Effector memory CD4-positive, alpha-beta T cell (primary cell): ENCODE measurements at places on chromosomes 4 and X.

DNA sequence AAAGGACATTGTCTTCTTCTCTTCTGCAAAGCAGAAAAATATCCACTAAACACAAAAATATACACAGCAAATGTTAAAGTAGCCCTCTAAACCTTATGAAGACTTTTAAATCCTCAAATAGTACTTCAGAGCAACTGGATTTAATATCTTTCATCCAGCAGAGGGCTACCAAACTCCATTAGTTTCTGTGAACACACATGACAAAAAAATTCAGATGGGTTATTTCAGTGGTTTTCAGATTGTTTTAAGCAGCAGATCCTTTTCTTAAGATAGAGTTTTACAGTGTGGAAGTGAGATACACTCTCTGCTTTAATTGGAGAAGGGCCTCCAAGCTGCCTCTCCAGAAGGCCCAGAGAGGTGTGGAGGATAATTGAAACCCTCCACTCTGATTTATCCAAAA is 56.7 kb downstream of the ANK2 start:
- no peak for DNase-seq

DNA sequence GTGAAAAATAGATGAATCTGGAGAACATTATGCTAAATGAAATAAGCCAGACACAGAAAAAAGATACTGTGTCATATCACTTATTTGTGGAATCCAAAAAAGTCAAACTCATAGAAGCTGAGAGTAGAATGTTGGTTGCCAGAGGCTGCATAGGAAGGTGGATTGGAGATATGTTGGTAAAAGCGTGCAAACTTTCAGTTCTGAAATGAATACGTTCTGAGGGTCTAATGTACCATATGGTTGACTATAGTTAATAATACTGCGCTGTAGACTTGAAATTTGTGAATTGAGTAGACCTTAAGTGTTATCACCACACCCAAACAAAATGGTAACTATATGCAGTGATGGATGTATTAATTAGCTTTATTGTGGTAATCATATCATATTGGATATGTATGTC is 45.0 kb upstream of the UPRT start:
- DNase-seq: no peak

GRCh38 chr4:149676076-149676475 is 139.6 kb downstream of the IQCM start:
- DNase-seq: no peak

GRCh38 chr4:21728304-21728703 is 220.3 kb downstream of the KCNIP4 start:
- no peak for DNase-seq

DNA sequence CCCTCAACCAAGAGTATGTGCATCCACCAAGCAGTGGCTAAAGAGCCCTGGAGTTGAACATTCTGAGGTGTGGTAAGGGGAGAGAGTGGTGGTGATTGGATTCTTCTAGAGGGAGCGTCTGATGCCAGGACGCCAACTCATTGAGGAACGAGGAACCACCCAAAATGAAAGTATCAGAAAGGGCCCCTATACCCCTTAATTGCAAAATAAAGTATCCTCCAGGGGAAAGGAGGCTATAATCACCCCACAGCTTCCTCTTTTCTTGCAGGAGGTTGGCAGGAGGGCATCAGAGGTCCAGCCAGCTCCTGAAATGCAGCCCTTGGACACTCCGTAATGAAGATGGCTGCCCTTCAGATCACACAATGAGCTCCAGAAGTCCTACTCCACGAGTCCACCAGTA is 5.3 kb upstream of the KIAA1210 start:
- DNase-seq: no peak

DNA sequence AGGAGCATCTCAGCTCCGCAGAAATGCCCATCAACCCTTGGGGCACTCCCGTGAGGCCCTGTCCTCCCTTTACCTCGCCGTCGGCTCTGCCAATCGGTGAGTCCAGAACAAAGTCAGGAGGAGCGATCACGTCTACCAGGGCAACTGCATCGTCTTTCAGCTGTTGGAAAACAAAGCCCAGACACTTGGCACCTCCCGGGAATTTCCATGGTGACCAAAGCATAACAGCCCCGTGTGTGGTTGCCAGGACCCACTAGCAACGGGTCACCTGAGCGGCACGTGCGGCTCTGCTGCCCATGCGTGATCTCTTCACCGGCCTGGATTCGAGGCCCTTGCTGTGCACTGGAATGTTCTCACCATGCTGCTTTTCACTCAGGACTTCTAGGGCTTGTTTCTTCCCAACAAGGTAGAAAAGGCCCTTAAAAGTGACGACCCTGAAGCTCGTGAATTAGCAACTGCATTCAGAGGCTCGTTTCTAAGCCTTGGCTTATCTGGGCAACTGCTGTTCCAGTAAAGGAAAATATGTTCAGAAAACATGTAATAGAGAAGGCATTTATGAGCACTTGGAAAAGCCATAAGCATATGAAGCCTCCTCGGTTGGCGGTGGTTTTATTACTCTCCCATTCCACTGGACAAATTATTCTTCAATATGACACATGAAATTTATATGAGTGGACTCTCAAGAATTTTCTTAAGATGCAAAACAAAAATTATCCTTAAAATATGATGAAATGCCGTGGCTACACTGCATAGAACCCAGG is 69.5 kb downstream of the ACOX3 start:
- no peak for DNase-seq

DNA sequence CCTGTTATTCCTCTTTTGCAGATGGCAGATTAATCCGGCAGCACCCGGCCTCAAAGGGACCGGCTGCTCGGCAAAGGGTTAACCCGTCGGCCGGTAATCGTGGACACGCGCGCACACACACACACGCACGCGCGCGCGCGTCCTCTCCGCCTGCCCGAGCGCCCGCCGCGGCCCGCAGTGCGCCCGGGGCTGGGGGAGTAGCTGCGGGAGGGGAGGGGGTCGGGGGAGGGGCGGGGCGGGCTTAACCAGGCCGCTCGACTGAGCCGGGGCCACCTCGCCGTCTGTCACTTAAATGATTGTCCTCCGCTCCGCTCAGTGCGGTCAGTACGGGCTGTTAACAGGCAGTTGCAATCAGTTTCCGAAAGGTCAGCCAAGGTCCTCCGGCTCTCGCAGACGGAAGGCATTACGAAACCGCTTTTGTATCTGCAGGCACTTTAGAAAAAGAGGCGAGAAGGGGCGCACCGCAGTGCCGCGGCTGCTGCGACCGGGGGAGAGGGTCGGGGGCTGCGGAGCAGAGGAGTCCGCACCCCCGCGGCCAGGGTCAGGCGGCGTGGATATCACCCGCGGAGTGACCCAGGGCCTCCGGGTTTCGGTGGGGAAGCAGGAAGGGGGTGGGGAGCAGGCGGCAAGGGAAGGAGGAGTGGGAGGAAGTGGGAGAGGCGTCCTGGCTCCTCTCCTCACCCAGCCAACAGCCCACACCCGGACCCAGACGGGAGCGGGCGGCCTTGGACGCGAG is 57.3 kb upstream of the BCOR start:
- no peak for DNase-seq

GRCh38 chrX:681989-682388 is 51.4 kb downstream of the SHOX start:
- no peak for DNase-seq

DNA sequence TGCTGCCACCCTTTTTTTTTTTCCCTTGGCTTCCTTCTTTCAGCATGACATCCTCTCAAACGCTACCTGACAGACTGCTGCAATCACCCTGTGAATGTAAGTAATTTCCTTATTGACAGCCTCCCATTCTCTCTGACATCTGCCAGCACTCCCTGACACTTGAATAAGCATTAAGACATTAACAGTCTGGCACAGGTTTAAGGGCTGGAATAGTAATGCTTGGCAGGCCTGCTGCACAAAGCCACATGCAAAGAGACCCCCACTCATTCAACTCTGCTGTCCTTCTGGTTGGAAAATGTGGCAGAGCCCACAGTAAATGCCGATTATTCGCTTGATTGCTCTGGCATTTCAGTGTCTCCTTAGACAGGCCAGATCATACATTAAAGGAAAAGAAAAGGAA is 28.1 kb upstream of the RASGEF1B start:
- DNase-seq: no peak

GRCh38 chrX:10654960-10655359 is 34.6 kb upstream of the MID1 start:
- no peak for DNase-seq

GRCh38 chrX:10851809-10852208 is 231.4 kb upstream of the MID1 start:
- no peak for DNase-seq

DNA sequence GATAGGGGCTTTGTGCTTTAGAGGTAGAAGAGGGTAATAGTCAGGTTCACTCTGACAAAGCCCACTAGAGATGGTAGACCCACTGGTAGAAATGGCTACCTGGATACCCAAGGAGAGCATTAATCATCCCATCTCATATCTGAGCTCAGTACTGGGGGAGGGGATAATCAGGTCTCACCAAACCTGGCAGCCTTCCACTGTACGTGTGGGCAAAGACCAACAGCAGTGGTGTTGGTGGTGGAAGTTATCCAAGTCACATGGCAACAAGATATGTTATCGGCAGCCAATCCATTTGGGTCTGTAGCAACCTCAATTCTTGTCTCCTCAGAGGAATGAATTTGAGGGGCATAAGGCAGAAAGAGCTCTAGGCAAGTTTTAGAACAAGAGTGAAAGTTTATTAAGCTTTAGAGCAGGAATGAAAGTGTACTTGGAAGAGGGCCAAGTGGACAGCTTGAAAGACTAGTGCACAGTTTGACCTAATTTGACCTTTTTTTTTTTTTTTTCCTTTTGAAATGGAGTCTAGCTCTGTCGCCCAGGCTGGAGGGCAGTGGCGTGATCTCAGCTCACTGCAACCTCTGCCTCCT is 67.0 kb upstream of the CXCL13 start:
- DNase-seq: no peak

GRCh38 chr4:100511896-100512295 is 5.9 kb downstream of the EMCN start:
- no peak for DNase-seq

DNA sequence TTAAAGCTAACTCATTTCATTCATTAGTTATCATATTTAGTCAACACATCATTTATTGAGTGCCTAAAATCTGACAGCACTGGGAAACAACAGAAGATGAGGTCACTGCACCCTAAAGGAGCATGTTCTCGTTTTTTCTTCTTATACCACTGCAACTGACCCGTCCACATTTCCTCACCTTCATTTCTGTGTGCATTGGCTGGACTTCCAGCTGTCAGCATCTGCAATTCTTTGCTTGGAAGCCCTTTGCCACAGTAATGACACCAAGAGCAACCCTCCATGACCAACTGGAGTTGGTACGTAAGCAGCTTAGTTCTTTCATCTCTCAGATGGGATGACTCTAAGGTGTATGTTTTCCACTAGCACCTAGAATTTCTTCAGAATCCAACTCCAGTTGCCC is 13.2 kb downstream of the SHROOM3 start:
- DNase-seq: no peak

GRCh38 chr4:175460414-175460813 is 351.6 kb downstream of the GPM6A start:
- DNase-seq: no peak

- DNase-seq: no peak
These were observed 124.4 kb downstream of the NAF1 start for GRCh38 chr4:163042306-163042705.

- no peak for DNase-seq
These were observed 1015.7 kb downstream of the DMD start for GRCh38 chrX:32195611-32196010.

GRCh38 chr4:98793658-98794057 is 135.2 kb upstream of the TSPAN5 start:
- no peak for DNase-seq

GRCh38 chrX:17814557-17814956 is 46.5 kb downstream of the RAI2 start:
- no peak for DNase-seq

DNA sequence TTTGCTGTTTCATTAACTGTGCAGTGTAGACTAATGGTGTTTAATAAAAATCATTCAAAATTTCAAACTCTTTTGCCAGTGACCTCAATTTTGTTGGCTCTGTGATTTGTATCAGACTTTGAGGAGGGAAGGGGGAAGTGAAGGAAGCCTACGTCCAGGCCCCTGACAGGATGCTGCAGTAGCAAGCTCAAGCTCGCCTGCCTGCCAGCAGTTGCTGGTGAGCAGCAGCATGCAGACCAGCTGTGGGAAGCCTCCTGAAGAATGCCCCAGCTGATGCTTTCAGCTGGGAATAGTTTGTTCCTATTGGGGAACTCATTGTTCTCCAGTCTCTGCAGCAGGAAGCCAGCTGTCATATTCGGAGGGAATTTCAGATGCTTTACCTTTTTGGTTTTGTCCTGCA is 495.2 kb downstream of the AFF2 start:
- no peak for DNase-seq

DNA sequence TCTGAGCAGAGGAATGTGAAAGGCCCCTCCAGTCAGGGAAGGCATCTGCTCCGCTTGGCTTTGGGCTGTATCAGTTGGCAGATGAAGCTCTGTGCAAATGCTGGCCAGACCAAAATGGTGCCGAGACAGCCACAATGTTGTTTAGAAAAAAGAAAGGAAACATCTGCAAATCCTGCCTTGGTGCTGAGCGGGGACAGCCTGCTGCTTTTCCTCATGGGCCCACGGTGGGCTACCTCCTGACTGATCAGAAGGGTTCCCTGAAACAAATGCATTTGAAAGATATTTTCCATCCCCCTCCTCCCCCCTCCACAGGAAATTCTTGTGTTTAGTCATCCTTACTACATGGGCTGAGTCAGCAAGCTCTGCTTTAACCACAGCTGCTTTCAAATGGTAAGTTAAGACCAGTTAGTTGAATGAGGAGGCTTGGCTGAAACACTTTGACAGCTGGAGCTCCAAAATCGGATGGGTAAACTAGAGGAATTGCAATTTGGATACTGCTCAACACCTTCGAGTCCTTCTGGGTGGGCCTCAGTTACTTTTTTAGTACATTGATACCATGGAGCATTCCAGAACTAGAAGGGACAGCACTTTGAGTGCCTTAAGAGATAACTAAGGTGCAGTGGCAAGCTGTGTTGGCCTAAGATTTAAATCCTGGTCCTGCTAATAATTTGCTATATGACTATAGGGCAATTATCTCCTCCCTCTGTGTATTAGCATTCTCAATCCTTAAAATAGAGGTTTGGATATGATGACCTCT is 36.0 kb downstream of the PLAC1 start:
- DNase-seq: no peak

DNA sequence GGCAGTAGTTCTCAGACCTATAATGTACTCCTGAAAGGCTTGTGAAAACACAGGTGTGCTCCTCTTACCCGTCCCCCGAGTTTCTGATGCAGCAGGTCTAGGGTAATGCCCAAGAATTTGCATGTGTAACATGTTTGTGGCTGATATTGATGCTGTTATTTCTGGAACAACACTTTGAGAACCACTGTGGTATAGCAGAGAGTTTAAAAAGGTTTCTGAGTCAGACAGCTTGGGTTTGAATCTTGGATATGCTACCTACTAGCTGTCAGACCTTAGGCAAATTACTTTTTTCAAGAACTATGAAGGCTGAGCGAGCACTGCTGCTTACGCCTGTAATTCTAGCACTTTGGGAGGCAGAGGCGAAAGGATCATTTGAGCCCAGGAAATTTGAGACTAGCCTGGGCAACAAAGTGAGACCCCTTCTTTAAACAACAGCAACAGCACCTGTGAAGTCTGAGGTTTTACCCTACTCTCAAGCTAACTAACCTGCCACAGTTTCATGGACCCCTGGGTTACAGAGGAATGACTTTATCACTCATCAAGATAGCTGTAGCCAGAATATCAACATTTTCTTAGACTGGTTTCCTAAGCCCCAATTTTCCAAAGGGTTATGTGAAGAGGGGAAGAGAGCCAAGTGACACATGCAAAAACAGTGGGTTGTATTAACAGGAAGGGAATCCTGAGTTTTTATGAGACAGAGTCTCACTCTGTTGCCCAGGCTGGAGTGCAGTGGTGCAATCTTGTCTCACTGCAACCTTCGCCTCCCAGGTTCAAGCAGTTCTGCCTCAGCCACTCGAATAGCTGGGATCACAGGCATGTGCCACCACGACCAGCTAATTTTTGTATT is 5.1 kb downstream of the AFF1 start:
- no peak for DNase-seq

- no peak for DNase-seq
These were observed 26.6 kb upstream of the ANTXR2 start for GRCh38 chr4:80099671-80100070.
